ENCODE measurements at places on chromosomes 7 and 10.
A peak's percentile ranks its signal among the peaks of the same experiment; 100 is the strongest.

DNA sequence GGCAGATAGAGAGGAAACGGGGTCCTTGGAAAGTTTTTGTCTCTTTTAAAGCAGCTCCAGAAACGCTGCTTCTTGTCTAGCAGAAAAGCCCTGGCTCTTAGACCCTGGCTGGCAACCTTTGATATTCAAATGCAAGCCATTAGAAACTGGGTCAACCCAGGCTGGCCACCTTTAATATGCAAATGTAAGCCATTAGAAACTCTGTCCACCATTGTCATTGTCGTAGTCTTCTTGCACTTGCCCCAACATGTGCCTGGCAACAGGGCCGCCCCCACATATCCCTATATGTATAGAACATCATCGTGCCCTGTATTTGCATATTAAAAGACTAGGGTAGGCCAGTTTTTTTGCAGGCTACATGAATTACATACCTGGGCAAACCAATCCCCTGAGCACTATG, 621.3 kb upstream of the DPP6 start:
- DNase-seq, result no peak

GRCh38 chr7:154985230-154985629, 17.7 kb downstream of the PAXIP1 start:
- DNase-seq, result no peak

GRCh38 chr10:11587722-11588259, 23.7 kb downstream of the USP6NL start:
- peak; percentile 54 for DNase-seq

DNA sequence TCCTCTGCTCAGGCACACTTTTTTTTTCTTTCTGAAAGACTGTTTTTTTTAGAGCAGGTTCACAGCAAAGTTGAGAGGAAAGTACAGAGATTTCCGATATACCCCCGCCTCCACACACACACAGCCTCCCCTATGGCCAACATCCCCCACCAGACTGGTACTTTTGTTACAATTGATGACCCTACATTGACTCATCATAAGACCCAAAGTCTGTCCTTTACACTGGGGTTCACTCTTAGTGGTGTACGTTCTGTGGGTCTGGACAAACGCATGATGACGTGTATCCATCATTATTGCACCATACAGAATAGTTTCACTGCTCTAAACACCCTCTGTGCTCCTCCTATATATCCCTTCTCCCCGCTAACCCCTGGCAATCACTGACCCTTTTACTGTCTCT, 107.7 kb downstream of the RBM20 start:
- DNase-seq, result no peak

- no peak for DNase-seq
These were observed 128.1 kb upstream of the FAM20C start for GRCh38 chr7:64098-64915.

Data from NCI-H510A treated with DMSO at 0.1 percent for 48 hours (cell line).